ENCODE measurements at places on chromosomes 2 and 18. TPM values are rescaled to one million over a fixed set of nuclear protein-coding genes. Genes with fewer than 3 reads are reported as not detected.

The VIL1 gene
- not detected for total RNA-seq

The APOB gene
- 4.2 TPM for total RNA-seq

The DNAJB2 gene
- total RNA-seq: 102 TPM

The CDH20 gene
- not detected for total RNA-seq

The GTF2A1L gene
- 6.8 TPM for total RNA-seq

The LOXHD1 gene
- total RNA-seq: 0.21 TPM

The MRPS5 gene
- total RNA-seq: 67.8 TPM

The MPP4 gene
- 0.22 TPM for total RNA-seq

The FSHR gene
- total RNA-seq: not detected

The CDK15 gene
- 1.1 TPM for total RNA-seq

The ATP8B1 gene
- total RNA-seq: 8.0 TPM

The AKAIN1 gene
- total RNA-seq: not detected

The DHRS9 gene
- total RNA-seq: 0.59 TPM

The CTLA4 gene
- total RNA-seq: not detected

The ASAP2 gene
- 38.0 TPM for total RNA-seq

The ALK gene
- 0.42 TPM for total RNA-seq

The HOXD13 gene
- total RNA-seq: 0.21 TPM

The IL1F10 gene
- total RNA-seq: not detected

The GATA6 gene
- 4.2 TPM for total RNA-seq

The CD28 gene
- 0.42 TPM for total RNA-seq

The TEX44 gene
- total RNA-seq: not detected

The TEKT4 gene
- not detected for total RNA-seq

The HNMT gene
- total RNA-seq: 41.2 TPM

The ACAA2 gene
- total RNA-seq: 51.3 TPM

The PLGLB1 gene
- not detected for total RNA-seq

The CCDC178 gene
- total RNA-seq: 2.1 TPM

The PLB1 gene
- total RNA-seq: 7.1 TPM

The CNRIP1 gene
- total RNA-seq: 45.0 TPM

The ESPNL gene
- 2.1 TPM for total RNA-seq

The TNS1 gene
- 461 TPM for total RNA-seq

The ZCCHC2 gene
- 32.4 TPM for total RNA-seq

The GLB1L gene
- 6.9 TPM for total RNA-seq

The STPG4 gene
- 1.4 TPM for total RNA-seq

The MAP3K19 gene
- total RNA-seq: not detected

The NTSR2 gene
- 2.1 TPM for total RNA-seq

The CAVIN2 gene
- 54.0 TPM for total RNA-seq

The C1GALT1C1L gene
- total RNA-seq: 0.98 TPM

The COL4A4 gene
- total RNA-seq: 0.90 TPM

The UGT1A10 gene
- not detected for total RNA-seq

The ELOA2 gene
- not detected for total RNA-seq

The TRIM43 gene
- total RNA-seq: not detected

The CXCR2 gene
- total RNA-seq: not detected

The DNPEP gene
- 43.7 TPM for total RNA-seq

The ALPP gene
- total RNA-seq: not detected

The POTEI gene
- total RNA-seq: not detected

The TSPYL6 gene
- total RNA-seq: not detected

All from tibial nerve (tissue), 4 donors.